ENCODE measurements at places on chromosomes 2 and 18.

DNA sequence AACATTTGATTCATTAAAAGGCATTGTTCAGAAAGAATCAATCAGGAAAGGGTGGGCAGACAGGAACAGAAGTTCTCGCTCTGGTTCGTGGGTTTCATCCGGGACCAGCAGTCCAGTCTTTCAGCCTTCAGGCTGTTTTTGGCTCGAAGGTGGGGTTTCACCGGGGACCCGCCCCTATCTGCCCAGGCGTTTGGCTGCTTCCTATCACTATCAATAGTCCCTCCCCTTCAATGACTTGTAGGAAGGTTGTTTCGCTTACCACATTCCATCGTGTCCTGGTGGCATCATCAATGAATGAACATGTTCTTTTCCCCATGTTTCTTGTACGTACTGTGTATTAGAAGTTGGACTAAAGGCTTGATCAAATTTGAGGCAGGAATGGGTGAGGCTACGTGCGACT, 130.3 kb downstream of the NEDD4L start:
- no peak for DNase-seq

DNA sequence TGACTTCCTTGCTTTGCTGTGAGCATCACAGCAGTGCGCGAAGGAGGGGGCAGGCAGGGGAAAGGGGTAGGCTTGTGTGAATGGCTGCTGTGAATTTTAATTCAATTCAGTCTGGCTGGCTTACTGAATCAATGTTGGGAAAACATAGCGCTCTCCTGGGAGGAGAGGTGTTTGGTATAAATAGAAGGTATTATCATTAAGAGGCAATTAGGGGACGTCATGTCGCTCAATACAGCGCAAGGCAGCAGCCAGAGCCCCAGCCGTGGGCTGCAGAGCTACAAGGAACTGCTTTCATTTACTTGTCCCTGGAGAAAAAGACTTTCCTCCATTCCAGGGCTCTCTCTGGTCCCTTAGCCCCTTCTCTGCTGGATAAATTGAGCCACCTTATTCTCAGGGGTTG, 181.4 kb upstream of the MSH6 start:
- DNase-seq = no peak

DNA sequence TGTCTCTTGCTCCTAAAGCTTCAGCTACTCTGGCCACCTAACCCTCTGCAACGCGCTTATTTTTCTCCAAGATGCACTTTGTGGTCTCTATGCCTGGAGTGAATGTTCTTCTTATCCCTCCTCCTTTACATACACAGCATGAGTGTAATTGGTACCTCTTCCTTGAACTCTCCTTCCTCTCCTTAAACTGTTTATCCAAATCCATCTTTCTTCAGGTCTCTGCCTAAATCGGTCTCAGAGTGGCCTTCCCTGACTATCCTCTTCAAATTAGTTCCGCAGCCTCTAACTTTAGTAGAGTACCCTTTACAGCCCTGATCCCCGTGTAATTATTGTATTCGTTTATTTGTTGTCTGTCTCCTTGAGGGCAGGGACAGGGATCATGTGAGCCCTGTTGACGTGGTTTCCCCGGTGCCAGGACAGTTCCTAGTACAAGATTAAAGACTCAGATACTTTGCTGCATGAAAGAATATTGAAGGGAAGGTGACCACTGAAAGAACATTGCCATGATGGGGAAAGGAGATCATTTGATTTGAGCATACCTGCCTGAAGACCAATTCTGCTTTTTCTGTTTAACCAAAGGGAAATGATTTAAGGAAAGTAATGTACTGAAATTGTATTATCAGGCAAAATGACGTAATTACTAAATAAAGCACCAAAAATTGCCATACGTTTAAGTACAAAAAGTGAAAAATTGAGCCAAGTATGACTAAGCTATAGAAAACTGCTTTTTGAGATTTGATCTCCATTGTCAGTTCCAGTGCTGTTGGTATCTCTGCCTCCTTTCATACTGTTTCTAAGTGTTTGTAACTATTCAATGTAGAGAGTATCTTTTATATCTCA, 1.2 kb downstream of the CNOT9 start:
- no peak for DNase-seq

- DNase-seq = no peak
These were observed 308.4 kb downstream of the ZNF804A start for GRCh38 chr2:184906709-184907108.

DNA sequence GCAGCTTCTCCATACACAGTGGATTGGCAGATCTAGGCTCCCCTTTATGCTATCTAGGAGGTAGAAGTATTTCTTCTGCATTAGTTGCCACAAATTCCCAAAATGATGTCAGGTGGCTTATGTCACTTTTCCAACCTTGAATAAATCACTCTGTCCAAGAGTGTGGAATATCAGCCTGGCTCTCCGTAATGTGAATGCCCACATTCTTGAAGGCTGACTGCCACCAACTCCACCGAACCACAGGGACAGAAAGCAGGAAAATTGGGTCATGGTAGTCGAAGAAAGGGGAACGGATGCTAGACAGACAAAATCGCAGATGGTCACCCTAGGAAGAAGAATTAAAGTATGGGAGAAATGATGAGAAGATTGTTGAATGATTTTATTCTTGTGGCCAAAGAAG, 624.9 kb upstream of the CDH2 start:
- no peak for DNase-seq

- DNase-seq = no peak
These were observed 25.5 kb downstream of the B4GALT6 start for GRCh38 chr18:31658670-31659575.

DNA sequence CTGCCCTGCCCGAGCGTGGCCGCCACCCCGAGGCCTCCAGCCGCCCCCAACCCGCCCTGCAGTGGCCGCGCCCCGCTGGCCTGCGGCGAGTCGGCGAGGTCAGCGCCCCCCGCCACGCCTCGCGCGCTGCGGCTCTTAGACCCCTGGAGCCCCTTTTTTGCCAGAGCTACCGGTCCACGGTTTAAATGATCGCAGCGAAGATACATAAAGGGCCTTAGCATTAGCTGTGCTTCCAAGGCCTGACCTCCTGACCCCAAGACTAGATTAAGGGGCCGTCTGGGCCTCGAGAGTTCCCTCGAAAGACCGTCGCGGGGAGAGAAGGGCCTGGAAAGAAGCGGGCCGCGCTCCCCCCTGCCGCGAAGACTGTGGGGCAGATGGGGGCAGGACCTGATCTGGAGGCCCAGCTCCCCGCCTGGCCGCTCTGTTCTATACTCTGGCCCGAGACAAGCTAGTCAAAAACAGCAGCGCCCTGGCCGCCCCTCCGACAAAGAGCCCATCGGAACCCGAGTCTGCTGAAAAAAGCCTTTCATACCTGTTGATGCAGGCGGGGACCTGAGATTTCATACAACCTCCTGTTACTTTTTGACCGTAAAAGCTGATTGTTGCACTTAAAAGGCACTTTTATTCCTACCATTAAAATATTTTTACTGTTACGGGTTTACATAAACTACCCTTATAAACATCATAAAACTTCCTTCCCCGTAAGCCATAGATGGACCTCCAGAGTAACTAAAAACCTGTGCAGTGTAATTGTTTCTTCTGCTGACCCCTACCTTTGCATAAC, 68.7 kb upstream of the PSMD14 start:
- DNase-seq = no peak

GRCh38 chr2:39688181-39688580, 22.5 kb downstream of the TMEM178A start:
- DNase-seq = no peak

- DNase-seq = no peak
These were observed 364.0 kb upstream of the MEIS1 start for GRCh38 chr2:66070721-66071602.

- no peak for DNase-seq
These were observed 57.2 kb downstream of the HS6ST1 start for GRCh38 chr2:128261245-128262128.

DNA sequence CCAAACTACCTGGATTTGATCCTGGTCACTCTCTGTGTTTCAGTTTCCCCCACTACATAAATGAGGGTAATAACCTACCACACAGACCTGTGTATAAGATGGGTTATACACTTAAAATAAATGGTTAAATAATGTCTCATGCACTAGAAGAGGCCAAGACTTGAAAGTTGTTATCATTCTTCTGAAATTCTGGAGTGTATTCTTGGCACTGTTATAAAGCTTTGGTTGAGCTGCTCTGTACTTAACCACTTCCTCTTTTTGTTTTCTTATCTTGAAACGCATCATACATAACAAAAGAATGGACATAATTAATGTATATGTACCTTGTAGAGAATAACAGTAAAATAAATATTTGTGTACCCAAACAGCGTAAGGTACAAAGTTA, 281.0 kb downstream of the AFF3 start:
- DNase-seq = no peak

GRCh38 chr2:45919711-45920111, 268.2 kb downstream of the PRKCE start:
- DNase-seq = no peak

DNA sequence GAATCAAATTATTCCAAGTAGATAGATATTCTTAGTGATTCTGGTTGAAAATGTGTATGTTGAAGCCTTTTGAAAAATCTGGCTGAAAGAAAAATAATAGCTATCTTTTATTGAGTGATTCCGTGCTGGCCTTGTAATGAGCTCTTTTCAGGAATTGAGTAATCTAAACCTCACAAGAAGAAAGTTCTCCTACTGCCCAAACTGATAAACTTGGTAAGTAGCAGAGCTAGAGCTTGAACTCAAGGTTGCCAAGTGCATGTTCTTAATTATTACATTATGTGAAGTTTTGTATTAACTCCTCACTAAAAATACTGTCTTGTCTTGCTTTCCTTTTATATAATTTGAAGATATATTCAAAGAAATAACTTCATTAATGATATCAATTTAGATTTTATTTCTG, 1.6 kb upstream of the PPP1R1C start:
- no peak for DNase-seq

DNA sequence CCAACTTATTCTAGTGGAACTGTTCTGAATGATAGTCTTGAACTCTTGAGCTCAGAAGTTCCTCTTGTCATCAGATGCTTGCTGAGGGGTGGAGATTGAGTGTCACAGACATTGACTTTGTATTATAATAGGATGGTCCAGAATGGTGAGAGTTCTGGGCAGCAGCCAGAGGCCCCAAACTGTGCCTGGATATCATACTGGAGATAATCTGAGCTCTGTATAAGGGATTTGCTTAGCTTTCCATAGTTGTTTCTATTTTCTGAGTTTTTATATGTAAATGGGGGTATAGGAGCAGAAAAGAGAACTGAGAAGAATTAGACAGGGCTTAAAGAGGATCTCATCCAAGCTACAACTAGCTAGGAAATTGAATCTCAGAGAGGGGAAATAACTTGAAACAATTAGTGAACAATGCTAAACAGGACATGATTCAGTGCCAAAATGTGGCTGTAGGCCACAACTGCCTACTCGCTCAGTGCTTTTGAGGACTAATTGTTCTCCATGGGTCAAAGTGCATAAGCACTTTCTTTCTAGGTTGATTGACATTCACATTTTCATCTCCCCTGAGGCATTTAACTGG, 10.1 kb upstream of the LCLAT1 start:
- no peak for DNase-seq

- DNase-seq = no peak
These were observed 46.6 kb upstream of the CTLA4 start for GRCh38 chr2:203820969-203821368.

DNA sequence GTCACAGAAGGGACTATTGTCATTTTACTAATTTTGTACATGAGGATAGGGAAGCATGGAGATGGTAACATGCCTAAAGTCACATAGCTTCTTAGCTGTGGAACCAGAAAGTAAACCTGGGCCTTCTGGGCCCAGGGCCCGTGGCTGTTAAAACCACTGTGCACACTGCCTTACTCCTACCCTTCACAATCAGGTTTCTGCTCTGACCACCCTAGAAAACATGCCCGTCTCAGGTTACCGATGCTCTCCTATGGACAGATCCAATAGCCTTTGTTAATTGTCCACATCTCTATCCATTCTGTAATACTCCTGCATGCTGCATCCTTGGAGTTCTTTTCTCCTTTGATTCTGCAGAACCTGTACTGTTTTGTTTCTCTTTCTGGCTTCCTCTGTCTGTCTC, 79.0 kb upstream of the TACR1 start:
- DNase-seq = no peak

GRCh38 chr2:238256594-238257104, 16.8 kb upstream of the HES6 start:
- peak; percentile 64 for DNase-seq

DNA sequence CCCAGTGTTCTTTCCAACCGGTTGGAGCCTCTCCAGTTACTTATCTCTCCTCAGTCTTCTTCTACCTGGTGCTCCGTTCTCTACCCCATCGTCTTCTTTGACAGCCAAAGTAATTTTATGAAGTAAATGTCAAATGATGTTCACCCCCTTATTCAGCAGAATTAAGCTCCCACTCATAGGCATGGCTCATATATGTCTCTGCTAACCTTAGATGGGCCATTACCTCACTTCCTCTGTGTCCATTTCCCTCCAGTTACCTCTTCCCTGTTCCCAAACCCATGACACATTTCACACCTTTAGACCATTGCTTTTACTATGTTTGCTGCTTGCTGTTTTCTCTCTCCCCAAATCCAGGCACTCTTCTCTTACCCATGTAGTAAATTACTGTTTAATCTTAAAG, 607.0 kb downstream of the RNF144A start:
- DNase-seq = no peak

DNA sequence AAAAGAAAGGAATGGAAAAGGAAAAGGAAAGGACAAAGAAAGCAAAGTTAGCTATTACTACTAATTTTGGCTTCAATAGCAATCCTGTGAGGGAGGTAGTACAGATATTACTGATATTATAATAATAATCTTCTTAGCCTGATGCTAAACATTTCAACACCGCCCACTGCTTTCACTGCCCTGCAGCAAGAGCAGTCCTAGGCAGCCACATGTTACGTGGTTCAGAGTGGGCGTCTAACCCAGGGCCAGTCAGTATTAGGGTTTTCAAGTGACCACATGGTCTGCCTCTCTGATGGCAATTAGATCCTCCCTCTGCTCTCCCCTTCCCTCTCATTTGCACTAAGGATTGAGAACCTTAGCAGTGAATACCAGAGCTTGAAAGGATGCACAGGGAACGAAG, 83.7 kb upstream of the ZNF397 start:
- no peak for DNase-seq

- DNase-seq = no peak
These were observed 28.2 kb upstream of the DNMT3A start for GRCh38 chr2:25369876-25370275.

- no peak for DNase-seq
These were observed 173.1 kb downstream of the UXS1 start for GRCh38 chr2:106020821-106021661.

GRCh38 chr18:297936-298335, 30.1 kb upstream of the THOC1 start:
- no peak for DNase-seq

DNA sequence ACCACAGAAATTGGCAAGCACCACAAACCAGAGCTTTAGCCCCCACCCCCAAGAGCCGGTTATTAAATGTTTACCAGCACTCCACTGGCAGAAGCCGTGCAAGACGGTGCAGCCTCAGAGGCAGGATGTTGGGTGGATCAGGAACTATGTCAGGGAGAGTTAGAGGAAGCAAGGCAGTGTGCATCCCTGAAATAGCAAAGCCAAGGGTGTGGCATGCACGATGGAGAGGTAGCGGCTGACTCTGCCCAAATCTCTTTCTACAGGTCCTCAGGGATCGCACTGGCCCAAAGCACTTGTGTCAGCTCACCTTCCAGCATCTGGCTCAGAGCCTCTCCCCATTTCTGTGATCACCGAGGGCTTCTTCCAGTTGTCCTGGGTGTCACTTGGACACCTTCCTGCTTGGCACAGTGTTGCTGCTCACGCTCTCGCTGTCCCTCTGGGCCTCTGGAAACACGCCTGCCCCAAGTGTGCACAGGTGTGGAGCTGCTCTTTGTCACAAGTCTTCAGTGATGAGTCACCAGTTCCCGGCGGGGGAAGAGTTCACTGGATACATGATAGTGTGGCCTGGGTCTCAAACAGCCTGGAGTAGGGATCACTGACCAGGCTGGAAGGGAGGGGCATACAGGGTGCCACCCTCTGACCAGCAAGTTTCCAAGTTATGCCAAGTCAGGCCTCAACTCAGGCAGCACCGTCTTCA, 17.3 kb upstream of the B3GNT7 start:
- no peak for DNase-seq
